Esophagus squamous epithelium (tissue), 5 donors: ENCODE measurements at places on chromosomes 1 and 21. TPM values are rescaled to one million over a fixed set of nuclear protein-coding genes. Genes with fewer than 3 reads are reported as not detected.

DNA sequence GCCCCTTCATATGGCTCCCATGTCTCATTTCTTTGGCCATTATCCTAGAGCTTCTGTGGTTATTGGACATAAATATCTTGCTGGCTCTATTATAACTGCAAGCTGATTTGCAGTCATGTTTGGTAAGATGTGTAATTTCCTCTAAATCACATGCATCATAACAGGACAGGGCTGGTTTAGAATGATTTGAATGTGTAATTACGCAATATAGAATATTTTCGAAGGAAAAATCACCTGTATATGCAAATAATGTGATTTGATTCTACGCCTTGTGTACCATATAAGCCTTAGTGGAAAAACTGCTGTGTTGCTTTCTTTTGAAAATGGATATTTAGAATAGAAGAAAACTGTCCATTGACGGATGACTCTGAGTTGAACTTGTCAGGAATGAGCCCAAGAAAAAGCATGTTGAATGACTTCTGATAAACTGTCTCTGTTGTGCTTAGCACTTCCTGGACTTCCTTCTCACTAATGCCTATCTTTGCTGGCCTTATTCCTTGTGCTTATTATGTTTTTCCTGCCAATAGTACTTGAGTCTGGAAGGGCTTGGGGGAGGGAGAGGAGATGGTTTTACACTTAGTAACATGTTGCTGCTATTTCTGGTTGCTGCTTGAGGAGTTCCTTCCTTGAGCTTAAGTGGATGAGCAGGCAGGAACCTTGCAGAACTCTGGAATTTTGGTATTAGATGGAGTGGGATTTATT is 6.5 kb downstream of the CACHD1 start:
- H3K36me3 ChIP-seq = no peaks in the 10 kb centered on the region
- peaks cover 92% of the 10 kb centered on the region for H3K4me1 ChIP-seq
- no peaks in the 10 kb centered on the region for H3K27me3 ChIP-seq
- no peak overlapping the region for H3K4me3 ChIP-seq
- H3K27ac ChIP-seq = peak overlapping the region; percentile 62

GRCh38 chr1:30283199-30283962 is 440.0 kb downstream of the MATN1 start:
- H3K27me3 ChIP-seq = peaks cover 13% of the 10 kb centered on the region
- no peaks in the 10 kb centered on the region for H3K4me1 ChIP-seq
- H3K4me3 ChIP-seq = no peak overlapping the region
- DNase-seq = no peak
- H3K36me3 ChIP-seq = no peaks in the 10 kb centered on the region
- no peak overlapping the region for H3K27ac ChIP-seq

DNA sequence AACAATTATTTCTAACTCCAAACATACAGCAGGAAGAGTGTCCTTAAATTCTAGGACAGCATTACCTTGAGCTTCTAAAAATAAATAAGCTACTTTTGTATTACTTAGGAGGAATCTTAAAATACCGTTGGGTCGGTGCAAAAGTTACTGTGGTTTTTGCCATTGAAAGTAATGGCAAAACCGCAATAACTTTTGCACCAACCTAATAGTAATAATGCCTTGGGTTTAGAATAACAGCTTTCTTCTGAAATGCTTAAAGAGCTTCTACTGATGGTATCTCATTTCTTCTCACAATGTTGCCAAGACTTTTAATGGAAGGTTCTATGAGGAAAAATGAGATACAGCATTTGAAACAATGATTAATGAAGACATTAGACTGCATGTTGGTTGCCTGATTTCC is 179.9 kb downstream of the SEC16B start:
- H3K4me1 ChIP-seq = no peaks in the 10 kb centered on the region
- H3K27ac ChIP-seq = no peak overlapping the region
- H3K4me3 ChIP-seq = no peak overlapping the region
- no peaks in the 10 kb centered on the region for H3K36me3 ChIP-seq
- DNase-seq = no peak

- no peaks in the 10 kb centered on the region for H3K36me3 ChIP-seq
- H3K4me1 ChIP-seq = peaks cover 12% of the 10 kb centered on the region
- no peak overlapping the region for H3K27ac ChIP-seq
- no peaks in the 10 kb centered on the region for H3K27me3 ChIP-seq
- DNase-seq = no peak
Measured at GRCh38 chr1:2124446-2125198, 70.0 kb downstream of the FAAP20 start.

DNA sequence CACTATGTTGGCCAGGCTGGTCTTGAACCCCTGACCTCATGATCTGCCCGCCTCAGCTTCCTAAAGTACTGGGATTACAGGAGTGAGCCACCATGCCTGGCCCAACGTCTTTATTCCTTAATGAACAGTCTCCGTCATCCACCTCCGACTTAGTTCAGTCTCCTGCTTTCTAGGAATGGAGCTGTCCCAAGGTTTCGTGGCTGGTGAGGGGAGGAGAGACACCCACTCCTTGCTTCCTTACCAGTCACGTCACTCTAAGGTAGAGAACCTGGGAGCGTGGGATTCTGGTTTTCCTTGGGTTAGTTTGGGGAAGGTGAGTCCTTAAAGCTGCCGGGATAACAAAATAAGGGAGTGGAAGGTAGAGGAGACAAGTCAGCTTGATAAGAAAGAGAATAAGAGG is 55.0 kb upstream of the ATP2B4 start:
- no peak overlapping the region for H3K4me3 ChIP-seq
- H3K27ac ChIP-seq = no peak overlapping the region
- DNase-seq = no peak

DNA sequence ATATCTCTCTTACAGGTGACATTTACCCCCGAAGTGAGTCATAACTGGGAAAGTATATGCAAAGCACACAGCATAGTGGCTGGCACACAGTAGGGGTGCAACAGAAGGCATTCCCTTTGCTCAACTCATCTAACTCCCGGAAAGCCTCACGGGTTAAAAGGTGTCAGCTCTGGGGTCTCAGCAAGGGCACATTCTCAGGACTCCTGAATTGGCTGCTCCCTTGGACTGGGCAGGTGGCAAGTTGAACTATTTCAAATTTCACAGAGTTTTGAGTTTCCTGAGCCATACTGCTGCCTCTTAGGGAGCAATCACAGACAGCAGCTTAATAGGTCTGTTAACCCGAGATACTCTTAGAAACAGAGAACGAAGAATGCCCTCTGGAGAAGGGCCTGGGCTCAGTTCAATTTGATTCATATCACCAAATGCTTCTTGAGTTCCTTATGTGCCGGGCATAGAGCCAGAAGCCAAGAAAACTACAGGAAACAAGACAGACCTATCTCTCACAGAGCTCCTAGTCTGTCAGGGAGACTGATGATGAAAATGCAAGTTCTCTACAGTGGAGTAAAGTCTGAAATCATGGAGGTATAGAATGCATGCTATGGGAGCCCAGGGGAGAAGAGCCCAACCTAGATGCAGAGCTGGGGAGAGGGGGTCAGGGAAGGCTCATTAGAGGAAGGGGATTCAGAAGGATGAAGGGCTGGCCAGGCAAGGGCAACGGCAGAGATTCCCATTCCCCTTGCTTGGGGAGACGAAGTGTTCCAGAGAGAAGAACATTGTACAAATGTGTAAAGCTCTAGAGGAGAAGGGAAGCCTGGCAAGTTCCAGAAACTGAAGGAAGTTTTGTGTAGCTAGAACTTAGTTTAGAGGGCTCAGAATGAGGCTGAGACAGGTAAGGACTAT is 143.9 kb upstream of the HMGB4 start:
- H3K27ac ChIP-seq = no peak overlapping the region
- no peaks in the 10 kb centered on the region for H3K36me3 ChIP-seq
- no peak for DNase-seq
- H3K4me3 ChIP-seq = no peak overlapping the region
- H3K27me3 ChIP-seq = no peaks in the 10 kb centered on the region

GRCh38 chr1:151779852-151780251 is 10.4 kb downstream of the TDRKH start:
- no peak overlapping the region for H3K27ac ChIP-seq
- no peaks in the 10 kb centered on the region for H3K27me3 ChIP-seq
- peaks cover 4% of the 10 kb centered on the region for H3K4me1 ChIP-seq

GRCh38 chr1:115980998-115981993 is 5.0 kb downstream of the SLC22A15 start:
- H3K27ac ChIP-seq = no peak overlapping the region
- no peaks in the 10 kb centered on the region for H3K27me3 ChIP-seq
- peaks cover 18% of the 10 kb centered on the region for H3K36me3 ChIP-seq
- DNase-seq = no peak
- H3K4me3 ChIP-seq = no peak overlapping the region
- peaks cover 39% of the 10 kb centered on the region for H3K4me1 ChIP-seq

DNA sequence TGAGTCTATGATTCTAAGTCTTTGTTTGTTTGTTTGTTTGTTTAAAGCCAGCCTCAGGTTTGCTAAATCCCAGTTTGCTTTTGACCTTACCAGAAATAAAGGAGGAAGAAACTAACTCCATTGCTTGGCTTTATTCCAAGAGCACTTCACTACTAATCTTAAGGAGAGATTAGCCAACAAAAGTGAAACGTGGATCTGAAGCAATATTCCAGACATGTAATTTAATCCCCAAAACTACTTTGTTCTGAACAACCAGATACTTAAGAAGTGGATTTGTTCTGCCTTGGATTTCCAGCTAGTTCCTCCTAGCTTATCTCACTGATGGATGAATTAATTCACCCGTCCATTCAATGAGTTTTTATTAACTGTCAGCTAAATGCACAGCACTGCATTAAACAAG is 15.9 kb upstream of the CEP350 start:
- H3K27ac ChIP-seq = no peak overlapping the region
- H3K36me3 ChIP-seq = no peaks in the 10 kb centered on the region
- no peak for DNase-seq
- H3K4me3 ChIP-seq = no peak overlapping the region

DNA sequence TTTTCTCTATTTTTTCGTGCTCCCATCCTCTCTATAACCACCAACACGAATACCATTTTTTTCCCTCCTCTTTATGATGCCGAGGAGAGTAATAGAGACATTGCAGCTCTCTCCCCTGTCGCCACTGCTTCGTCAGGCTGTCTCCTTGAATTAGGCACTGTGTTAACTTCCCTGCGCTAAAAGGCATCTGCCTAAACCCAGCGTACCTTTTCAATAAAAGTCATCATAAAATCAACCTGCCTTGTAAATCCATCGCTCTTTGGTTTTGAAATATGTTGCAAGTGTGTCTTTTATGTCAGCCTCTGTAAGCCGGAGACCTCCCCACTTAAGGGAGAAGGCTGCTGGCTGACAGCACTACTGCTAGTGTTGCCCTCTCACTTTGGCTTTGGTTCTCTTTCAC is 8.7 kb downstream of the RNF220 start:
- H3K4me3 ChIP-seq = no peak overlapping the region
- H3K27ac ChIP-seq = no peak overlapping the region
- DNase-seq = no peak
- H3K36me3 ChIP-seq = no peaks in the 10 kb centered on the region

GRCh38 chr1:18090636-18091035 is 17.0 kb upstream of the IGSF21 start:
- no peaks in the 10 kb centered on the region for H3K36me3 ChIP-seq
- H3K4me1 ChIP-seq = no peaks in the 10 kb centered on the region
- no peaks in the 10 kb centered on the region for H3K27me3 ChIP-seq
- H3K27ac ChIP-seq = no peak overlapping the region
- H3K4me3 ChIP-seq = no peak overlapping the region
- DNase-seq = no peak

- no peak overlapping the region for H3K27ac ChIP-seq
- no peaks in the 10 kb centered on the region for H3K4me1 ChIP-seq
- no peak for DNase-seq
- H3K27me3 ChIP-seq = no peaks in the 10 kb centered on the region
- no peak overlapping the region for H3K4me3 ChIP-seq
Measured at GRCh38 chr1:236848274-236848923, 53.3 kb downstream of the MTR start.

GRCh38 chr1:206021626-206022365 is 1.9 kb downstream of the CTSE start:
- H3K4me3 ChIP-seq = no peak overlapping the region
- no peak for DNase-seq
- peaks cover 8% of the 10 kb centered on the region for H3K4me1 ChIP-seq
- no peak overlapping the region for H3K27ac ChIP-seq

- peaks cover 24% of the 10 kb centered on the region for H3K36me3 ChIP-seq
- no peak for DNase-seq
- H3K27me3 ChIP-seq = no peaks in the 10 kb centered on the region
Measured at GRCh38 chr1:179984942-179985341, 30.3 kb downstream of the CEP350 start.

GRCh38 chr1:216814576-216815259 is 91.5 kb upstream of the ESRRG start:
- no peaks in the 10 kb centered on the region for H3K36me3 ChIP-seq
- no peaks in the 10 kb centered on the region for H3K27me3 ChIP-seq
- H3K4me3 ChIP-seq = no peak overlapping the region
- H3K27ac ChIP-seq = no peak overlapping the region
- DNase-seq = no peak

DNA sequence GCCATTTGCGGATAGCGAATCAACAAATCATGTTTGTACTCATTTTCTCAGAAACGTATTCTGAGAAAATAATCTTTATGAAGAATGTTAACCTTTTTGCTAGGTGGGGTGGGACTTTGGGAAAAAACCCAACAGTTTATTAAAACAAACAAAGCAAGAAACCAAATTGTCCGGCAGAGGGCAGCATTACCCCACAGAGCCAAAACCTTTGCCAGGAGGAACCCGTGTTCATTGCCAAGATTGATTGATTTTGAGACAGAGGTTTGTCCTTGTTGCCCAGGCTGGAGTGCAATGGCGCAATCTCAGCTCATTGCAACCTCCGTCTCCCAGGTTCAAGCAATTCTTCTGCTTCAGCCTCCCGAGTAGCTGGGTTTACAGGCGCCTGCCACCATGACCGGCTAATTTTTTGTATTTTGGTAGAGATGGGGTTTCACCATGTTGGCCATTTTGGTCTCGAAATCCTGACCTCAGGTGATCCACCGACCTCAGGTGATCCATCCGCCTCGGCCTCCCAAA is 70.8 kb upstream of the RHOU start:
- H3K36me3 ChIP-seq = no peaks in the 10 kb centered on the region
- peaks cover 7% of the 10 kb centered on the region for H3K4me1 ChIP-seq
- DNase-seq = no peak
- H3K27me3 ChIP-seq = no peaks in the 10 kb centered on the region
- H3K27ac ChIP-seq = no peak overlapping the region
- H3K4me3 ChIP-seq = no peak overlapping the region

GRCh38 chr1:104629589-104629988 is 879.9 kb downstream of the AMY1C start:
- no peaks in the 10 kb centered on the region for H3K27me3 ChIP-seq
- H3K36me3 ChIP-seq = no peaks in the 10 kb centered on the region
- no peak for DNase-seq

GRCh38 chr1:184975208-184975870 is 1.0 kb upstream of the NIBAN1 start:
- H3K27ac ChIP-seq = peak overlapping the region; percentile 92
- H3K36me3 ChIP-seq = no peaks in the 10 kb centered on the region
- no peak for DNase-seq
- H3K4me1 ChIP-seq = peaks cover 45% of the 10 kb centered on the region
- H3K27me3 ChIP-seq = no peaks in the 10 kb centered on the region

The OR2T35 gene
- total RNA-seq = not detected

The SPOCD1 gene
- not detected for total RNA-seq

The CDC14A gene
- 8.6 TPM for total RNA-seq

The DISP3 gene
- total RNA-seq = not detected

The VCAM1 gene
- not detected for total RNA-seq

The S100A9 gene
- total RNA-seq = 15,145 TPM

The NUP210L gene
- 0.09 TPM for total RNA-seq

The TLCD4 gene
- 2.5 TPM for total RNA-seq

The PLA2G5 gene
- 6.7 TPM for total RNA-seq
